ENCODE measurements at places on chromosomes 2 and 18.

DNA sequence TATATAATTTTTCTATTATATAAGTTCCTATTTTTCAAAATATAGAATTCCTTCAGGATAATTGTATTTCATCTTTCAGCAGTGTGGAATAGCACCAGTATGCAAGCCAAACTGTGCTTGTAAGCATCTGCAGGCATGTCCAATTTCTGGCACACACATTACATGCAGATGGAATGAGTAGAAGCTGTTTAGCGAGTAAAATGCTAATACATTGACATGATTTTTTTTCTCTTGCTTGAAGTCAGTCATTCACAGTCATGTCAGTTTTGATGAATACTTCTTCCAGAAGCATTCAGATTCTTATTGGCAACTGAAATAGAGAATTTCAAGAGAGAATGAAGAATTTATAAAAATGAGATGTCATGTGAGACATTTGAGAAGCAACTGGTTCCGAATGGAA is 109.4 kb downstream of the CERS6 start:
- DNase-seq: no peak

DNA sequence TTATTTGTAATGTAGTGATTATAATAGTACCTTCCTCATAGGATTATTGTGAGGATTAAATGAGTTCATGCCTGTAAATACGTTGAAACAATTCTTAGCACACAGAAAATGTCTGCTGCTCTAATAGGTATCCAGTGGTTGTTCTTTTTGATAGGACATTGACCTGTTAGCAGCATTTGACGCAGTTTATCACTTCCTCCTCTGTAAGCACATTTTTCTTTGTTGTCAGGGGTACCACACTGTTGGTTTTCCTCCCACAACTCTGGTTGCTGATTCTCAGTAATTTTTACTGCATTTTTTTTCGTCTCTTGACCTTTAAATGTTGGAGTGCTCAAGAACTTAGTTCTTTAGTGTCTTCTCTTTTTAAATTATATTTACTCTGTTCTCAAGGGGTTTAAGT is 15.4 kb downstream of the PPM1B start:
- no peak for DNase-seq

DNA sequence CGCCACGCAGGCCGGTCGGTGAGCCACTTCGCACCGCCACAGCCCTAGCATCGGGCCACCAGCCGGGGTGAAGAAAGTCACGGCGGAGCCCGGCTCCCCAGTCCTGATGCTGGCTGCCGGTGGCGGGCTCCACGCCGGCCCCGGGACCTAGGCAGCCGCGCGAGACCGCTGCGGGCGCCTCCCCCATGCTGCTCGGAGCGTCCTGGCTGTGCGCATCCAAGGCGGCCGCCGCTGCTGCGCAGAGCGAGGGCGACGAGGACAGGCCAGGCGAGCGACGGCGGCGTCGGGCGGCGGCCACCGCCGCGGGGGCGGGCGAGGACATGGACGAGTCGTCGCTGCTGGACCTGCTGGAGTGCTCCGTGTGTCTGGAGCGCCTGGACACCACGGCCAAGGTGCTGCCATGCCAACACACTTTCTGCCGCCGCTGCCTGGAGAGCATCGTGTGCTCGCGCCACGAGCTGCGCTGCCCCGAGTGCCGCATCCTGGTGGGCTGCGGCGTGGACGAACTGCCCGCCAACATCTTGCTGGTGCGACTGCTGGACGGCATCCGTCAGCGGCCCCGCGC is 433 bp downstream of the SH3RF3 start:
- no peak for DNase-seq

- DNase-seq: no peak
Measured at GRCh38 chr2:98060277-98060676, 26.7 kb upstream of the VWA3B start.

GRCh38 chr2:20207051-20207450 is 17.9 kb downstream of the SDC1 start:
- no peak for DNase-seq

GRCh38 chr2:162177301-162177700 is 25.3 kb upstream of the GCG start:
- no peak for DNase-seq

DNA sequence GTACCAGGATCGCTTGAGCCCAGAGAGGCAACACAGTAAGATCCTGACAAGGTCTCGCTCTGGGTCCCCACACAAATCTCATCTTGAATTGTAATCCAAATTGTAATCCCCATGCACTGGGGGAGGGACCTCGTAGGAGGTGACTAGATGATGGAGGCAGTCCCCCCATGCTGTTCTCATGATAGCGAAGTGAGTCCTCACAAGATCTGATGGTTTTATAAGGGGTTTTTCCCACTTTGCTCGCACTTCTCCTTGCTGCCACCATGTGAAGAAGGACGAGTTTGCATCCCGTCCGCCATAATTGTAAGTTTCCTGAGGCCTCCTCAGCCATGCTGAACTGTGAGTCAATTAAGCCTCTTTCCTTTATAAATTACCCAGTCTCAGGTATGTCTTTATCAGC is 46.0 kb upstream of the SERTAD2 start:
- DNase-seq: no peak

GRCh38 chr18:77102259-77103040 is 30.1 kb downstream of the MBP start:
- DNase-seq: no peak
